ENCODE measurements at places on chromosomes 2 and 18. TPM values are rescaled to one million over a fixed set of nuclear protein-coding genes. Genes with fewer than 3 reads are reported as not detected.

Gene ABCG5
- total RNA-seq: not detected

GRCh38 chr2:168090366-168091135 is 156.8 kb downstream of the STK39 start:
- no peak for DNase-seq

DNA sequence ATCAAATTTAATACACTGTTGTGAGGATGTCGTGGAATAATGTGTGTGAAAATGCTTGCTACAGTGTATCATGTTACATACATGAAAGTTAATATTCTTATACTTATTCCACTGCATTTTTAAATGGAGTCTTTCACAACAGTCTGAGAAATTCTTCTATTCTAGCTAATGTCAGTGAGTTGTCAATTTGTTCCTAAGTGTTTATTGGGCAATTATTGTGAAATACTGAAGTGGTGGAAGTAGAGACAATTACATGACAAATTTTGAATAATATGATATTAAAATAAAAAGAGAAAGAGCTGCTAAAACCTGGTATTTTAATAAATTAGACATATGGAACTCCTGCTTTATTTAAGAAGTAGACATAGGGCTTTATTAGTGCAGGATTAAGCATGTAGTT is 176.1 kb downstream of the PTPRM start:
- DNase-seq: no peak

- DNase-seq: no peak
Observed at GRCh38 chr18:5309888-5310470, 14.5 kb upstream of the ZBTB14 start.

Gene IHH
- total RNA-seq: 0.06 TPM

Gene ATP6V1B1
- total RNA-seq: 0.99 TPM

GRCh38 chr2:59604123-59604522 is 949.3 kb downstream of the BCL11A start:
- DNase-seq: no peak

- DNase-seq: no peak
Observed at GRCh38 chr2:223537651-223538601, 64.2 kb downstream of the SCG2 start.
